Ovary (tissue), 10 donors: ENCODE measurements at places on chromosomes 5 and 9.
A peak's percentile ranks its signal among the peaks of the same experiment; 100 is the strongest.

DNA sequence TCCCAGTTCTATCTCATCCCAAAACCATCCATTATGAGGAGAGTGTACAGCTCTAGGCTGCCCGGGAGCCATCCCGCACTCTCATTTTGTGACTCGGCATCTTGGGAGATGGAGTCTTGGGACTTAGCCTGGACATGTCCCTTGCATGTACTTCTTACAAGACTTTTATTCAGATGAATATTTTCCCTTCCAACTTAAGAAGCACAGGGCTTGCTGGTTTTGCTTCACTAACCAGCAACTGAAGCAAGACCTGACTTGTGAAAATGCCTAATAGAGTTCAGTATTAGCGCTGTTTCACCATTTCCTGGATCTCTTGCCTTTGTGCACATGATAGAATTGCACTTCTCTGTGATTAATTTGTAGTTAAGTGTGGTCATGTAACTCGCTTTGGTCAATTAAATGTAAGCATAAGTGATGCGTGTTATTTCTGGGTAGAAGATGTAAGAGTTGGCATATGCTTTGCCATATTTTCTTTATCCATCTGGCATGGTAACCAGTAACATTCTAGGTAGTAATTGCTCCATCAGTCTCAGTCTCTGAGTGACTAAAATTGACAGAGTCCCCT is 55.8 kb downstream of the PDCD1LG2 start:
- DNase-seq, result no peak

GRCh38 chr9:96781552-96781951 is 3.7 kb upstream of the ZNF510 start:
- DNase-seq, result no peak

- no peak for DNase-seq
Observed at GRCh38 chr9:4293293-4293941, 6.5 kb downstream of the GLIS3 start.

- DNase-seq, result no peak
Observed at GRCh38 chr5:141920771-141921170, 2.9 kb upstream of the DELE1 start.

DNA sequence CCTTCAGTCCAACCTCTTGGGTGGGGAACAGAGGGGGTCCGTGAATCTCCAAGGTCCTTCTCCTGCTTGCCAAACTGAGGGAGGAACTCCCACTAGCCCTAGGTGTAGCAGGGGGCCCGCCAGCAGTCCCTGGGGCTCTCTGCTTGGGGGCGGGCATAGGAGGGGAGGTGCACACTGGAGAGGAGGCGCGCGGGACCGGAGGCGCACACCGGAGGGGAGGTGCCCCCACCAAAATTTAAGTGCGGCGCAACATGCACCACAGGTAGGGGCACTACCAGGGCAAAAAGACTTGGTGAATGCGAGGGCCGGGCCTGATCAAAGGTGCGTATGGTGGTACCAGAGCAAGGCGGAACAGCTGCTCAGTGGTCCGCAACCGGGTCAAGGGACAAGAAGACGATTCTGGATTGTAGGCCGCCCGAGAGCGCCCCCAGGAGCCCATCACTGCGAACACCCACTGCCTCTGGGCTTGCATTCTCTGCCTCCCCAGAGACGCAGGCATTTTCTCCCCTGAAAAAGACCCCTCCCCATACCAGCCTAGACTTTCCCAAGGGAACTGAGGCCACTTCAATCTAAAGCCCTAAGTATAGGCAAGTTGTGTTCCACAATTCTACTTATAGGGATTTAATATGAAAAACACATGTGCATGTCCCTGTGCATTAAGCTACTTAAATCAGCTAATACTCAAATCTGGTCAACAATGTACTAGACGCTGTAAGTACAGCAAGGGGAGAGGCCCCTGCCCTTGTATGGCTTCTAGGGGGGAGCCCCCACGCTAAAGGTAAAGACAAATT is 50.6 kb downstream of the TGFBI start:
- no peak for DNase-seq

DNA sequence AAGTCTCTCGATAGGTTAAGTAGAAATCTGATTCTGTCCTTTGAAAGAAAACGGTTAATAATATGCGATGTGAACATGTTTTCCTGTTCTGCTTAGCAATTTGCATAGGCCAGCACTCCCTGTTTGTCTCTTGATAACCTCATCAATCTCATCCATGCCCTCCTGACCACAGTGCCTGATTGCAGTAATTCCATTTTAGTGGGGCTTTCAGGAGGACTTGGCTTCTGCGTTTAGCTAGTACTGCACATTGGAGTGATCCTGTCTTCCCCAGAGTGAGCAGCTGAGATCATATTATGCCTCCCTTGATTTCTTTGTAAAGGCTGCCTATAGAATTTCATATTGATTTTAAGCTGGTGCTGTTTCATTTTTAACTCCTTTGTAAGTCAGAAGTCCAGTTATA is 335.9 kb upstream of the ISL1 start:
- no peak for DNase-seq

- DNase-seq, result no peak
Observed at GRCh38 chr9:91419222-91420191, 4.1 kb downstream of the NFIL3 start.

DNA sequence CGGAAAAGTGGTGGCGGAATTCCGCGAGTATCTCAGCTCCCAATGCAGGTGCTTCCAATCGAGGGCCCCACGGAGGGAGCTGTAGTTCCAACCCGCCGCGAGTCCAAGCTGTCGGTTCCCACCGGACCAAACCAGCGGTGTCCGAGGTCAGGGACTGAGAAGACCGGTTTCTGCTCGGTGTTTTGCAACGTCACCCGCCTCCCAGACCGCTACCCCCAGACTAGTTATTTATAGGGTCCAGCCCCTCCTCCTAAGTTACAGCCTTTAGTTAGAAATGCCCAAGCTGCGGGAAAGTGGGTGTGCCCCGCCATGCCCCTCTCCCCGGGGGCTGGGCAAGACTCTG is 677 bp upstream of the MYORG start:
- peak; percentile 47 for DNase-seq

DNA sequence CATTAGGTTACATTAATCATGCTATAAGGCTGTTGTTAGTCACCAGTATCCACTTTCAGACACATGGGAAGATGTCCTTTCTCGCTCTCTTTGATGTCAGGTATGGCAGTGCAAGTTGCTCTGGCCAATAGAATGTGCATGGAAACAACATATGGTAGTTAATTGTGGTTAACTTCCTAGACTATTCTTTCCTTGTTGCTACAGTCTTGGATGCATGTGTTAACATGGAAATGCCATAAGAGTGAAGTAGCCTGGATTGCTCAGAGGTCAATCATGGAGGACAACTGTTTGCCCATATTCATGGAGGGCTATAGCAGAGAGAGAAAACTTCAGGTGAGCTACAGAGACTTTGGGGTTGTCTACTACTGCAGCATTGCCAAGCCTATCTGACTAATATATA is 245.8 kb upstream of the GAS1 start:
- no peak for DNase-seq

DNA sequence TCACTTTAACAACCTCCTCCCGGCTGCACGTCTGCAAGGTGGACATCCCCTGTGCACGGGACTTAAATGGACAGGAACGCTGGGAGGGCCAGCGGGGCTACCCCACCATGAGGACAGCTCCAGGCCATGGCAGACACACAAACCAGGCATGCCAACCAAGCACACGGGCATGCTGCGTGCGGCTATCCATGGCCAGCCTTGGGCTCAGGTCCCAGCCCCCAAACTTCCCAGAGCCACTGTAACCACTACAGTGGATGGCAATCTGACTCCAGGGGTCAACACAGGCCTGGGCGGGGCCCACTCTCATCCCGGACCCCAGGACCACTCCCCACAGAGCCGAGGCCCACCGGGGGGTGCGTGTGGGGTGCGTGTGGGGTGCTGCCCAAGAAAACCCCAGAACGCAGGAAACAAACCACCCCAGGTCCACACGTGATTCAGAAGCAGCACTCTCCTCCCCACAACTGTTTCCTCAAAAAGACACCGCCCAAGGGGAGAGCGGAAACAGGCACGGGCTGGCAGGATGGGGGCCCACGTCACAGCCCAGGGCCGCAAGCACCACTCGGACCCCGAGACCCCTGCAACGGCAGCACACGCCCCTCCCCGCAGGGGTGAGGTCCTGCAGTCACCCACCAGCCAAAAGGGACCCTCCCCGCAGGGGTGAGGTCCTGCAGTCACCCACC is 7.4 kb downstream of the SLC12A7 start:
- DNase-seq, result no peak

GRCh38 chr9:73153793-73154227 is 2.1 kb downstream of the ANXA1 start:
- no peak for DNase-seq

GRCh38 chr5:16757989-16758501 is 141.2 kb upstream of the RETREG1 start:
- no peak for DNase-seq

- no peak for DNase-seq
Observed at GRCh38 chr5:350355-350754, 28.8 kb downstream of the AHRR start.

DNA sequence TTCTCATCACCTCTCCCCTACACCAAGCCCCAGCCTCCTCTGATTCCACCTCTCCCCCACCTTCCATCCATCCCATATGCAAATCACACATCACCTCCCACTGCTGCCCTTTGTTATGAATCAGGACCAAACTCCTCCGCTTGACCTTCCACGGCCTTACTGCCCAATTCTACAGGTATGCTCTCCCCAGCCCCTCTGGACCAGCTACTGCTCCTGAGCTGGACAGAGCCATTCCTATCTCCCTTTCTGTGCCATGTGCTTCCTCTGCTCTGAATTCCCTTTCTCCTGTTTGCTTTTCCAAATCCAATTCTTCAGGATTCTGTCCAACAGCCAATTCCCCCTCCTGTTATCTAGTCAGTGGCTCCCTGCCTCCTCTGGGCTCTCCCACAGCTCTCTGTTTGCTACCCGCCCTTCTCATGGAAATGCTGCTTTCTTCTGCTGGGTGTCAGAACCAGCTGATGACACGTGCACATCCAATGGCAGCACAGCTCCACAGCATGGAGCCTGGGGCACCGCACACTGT is 8.3 kb downstream of the FABP6 start:
- no peak for DNase-seq

DNA sequence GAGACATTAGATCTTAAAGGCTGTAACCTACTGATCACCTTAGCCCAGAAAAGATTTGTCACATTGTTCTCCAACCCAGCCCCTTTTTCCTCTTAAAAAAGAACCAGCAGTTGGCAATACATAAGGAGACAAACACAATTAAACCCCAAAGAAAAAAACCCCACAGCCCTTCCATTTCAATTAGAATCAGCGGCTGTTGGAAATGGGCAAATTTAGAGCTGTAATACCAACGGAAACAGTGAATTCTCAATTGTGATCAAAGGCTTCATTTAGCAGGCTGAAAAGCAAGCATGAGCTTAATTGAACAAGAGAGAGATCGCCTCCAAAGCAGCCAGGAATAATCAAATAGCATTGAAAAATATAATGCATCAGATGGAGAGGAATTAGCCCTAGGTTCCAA is 153.6 kb downstream of the FAM114A2 start:
- no peak for DNase-seq

GRCh38 chr9:109419531-109419930 is 78.6 kb downstream of the PTPN3 start:
- no peak for DNase-seq

GRCh38 chr5:171521679-171522078 is 102.2 kb downstream of the FGF18 start:
- no peak for DNase-seq

- DNase-seq, result no peak
Observed at GRCh38 chr9:130871395-130872062, 25.1 kb downstream of the QRFP start.

GRCh38 chr5:23274171-23274570 is 233.2 kb upstream of the PRDM9 start:
- no peak for DNase-seq

GRCh38 chr5:159341145-159341544 is 10.9 kb upstream of the IL12B start:
- DNase-seq, result no peak

- DNase-seq, result no peak
Observed at GRCh38 chr5:112316006-112316405, 103.1 kb downstream of the EPB41L4A start.

- no peak for DNase-seq
Observed at GRCh38 chr9:20570087-20570486, 52.2 kb downstream of the MLLT3 start.

GRCh38 chr5:88682881-88683361 is 200.1 kb downstream of the MEF2C start:
- no peak for DNase-seq

DNA sequence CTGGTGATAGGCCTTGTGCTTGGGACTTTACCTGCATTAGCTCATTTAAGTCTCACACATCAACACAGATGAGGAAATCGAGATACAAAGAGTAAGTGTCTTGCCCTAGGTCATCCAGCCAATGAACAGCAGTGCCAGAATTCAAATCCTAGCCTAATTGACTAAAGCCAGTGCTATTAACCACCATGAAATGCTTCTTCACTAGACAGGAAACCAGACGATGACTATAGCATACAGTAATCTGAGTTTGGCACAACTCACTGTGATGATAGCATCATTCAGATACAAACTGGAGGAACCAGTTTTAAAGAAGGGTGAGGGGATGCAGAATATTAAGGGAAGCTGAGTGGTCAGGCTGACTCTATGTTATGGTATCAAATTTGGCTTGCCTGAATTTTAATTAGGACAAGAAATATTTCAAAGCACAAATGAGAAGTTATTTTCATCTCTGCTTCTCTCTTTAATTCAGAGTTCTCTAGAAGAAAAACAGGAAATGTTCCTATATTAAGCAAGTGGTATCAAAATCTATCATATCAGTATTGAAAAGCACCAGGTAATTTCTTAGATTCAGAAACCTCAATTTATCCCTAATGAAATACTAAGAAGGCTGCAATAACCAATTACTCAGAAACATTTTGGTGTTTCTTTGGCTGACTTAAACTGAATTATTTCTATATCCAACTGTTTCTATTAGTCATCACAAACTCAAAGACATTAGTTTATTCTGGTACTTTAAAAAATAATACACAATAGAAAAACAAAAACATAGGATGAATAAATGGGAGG is 147.0 kb upstream of the RASA1 start:
- DNase-seq, result no peak

GRCh38 chr5:55344392-55344992 is 36.7 kb downstream of the MTREX start:
- no peak for DNase-seq

- no peak for DNase-seq
Observed at GRCh38 chr9:5480919-5481318, 29.4 kb upstream of the PDCD1LG2 start.

DNA sequence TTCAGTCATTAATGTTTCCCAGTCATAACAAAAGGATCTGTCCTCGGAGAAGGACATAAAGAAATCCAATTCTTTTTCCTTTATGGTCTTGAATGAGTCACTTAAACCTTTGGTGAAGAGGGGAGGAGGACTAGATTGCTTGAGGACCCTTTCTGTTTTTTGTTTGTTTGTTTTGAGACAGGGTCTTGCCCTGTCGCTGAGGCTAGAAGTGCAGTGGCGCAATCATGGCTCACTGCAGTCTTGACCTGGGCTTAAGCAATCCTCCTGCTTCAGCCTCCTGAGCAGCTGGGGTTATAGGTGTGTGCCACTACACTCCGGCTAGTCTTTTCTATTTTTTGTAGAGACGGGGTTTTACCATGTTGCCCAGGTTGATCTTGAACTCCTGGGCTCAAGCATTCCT is 12.3 kb downstream of the TIGD6 start:
- no peak for DNase-seq
